ENCODE measurements at places on chromosomes 7 and 10.

DNA sequence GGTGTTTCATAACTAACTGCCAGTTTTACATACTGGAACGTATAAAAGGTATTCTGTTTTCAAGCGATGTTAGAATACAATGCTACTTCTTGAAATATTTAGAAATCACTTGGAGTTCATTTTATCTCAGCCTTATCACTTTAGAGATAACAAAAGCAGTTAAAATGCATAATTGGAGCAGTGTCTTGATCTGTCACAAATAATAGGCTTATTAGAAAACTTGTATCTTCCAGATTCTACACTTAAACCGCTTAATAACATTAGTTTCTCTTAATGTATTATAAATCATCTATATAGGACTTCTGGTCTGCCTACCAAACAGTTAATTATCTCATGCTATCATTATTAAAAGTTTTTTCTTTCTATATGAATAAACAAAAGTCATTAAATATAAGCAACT lies 104.4 kb downstream of the TAF3 start:
- no peak for DNase-seq

DNA sequence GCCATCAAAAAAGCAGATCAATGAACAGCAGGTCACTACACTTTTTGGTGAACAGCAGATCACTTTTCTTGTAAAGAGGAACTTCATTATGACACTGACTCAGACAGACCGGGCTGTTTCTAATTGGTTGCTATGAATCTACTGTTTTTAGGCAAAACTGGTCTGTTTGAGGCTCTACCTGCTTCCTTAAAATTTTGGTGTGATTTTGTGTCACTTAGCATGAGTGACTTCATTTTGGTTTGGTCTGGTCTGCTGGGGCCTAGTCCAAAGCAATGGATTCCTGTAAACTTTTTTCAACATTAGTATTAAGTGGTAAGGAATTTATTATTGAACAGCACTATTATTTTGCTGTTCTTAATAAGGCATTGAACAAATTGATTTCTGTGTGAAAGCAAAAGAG lies 41.8 kb upstream of the C10orf71 start:
- DNase-seq = no peak

DNA sequence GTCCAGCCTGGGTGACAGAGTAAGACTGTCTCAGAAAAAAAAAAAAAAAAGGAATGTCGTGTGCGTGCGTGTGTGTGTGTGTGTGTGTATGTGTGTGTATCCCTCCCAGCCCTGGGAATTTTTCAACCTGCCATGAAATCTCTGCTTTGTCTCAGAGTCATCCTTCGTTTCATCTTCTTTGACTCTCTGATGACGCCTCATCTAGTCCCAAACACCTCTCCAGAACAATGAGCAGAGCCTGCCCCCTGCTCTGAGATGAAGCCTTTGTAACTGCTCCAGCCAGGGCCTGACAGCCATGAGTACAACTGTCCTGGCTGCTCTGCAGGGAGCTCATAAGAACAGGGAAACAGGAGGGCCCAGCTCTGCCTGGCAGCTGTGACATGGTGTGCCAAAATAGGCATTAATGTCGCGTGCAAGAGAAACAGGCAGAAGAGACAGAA lies 149.5 kb downstream of the FAM107B start:
- no peak for DNase-seq

- peak; percentile 32 for DNase-seq
Observed at GRCh38 chr10:108789919-108790318, 1133.4 kb downstream of the XPNPEP1 start.

- peak; percentile 24 for DNase-seq
Observed at GRCh38 chr7:12729112-12729511, 41.7 kb downstream of the ARL4A start.

DNA sequence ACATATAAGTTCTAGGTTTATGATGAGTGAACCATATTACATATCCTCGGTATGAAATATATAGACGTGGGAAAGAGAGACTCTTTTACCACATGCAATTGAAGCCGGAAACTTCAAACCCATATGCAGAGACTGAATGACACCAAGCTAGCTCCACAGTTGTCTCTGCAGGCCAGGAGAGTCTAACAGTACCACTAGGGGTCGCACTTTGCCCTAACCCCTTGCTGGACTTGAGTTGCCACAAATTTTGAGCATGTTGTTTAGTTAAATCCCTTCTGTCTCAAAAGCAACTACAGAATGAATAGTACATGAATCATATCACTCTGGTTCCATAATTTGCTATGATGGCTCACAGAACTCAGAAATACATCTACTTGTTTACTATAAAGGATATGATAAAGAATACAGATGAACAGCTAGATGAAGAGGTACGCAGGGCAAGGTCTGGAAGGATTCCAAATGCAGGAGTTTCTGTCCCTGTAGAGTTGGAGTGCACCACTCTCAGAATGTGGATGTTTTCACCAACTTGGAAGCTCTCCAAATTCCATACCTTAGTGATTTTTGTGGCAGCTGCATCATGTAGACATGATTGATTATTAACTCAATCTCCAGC lies 112.4 kb upstream of the YAE1 start:
- DNase-seq = peak; percentile 59

DNA sequence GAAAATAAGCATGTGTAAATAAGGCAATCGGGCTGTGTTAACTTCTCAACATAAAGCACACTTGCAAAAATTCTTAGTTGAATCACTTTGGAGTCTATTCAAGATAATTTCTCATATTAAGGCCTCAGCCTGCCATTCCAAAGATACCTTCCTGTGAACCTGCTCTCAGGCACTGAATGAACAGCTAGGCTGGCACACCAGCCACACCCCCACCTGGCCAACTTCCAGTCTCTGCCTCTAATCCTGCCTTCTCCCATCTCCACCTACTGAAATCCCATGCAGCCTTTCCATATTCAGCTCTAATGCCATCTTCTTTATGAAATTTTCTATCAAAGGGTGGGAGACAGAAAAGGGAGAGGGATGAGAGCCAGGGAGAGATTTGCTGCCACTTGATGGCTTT lies 17.1 kb upstream of the MACROH2A2 start:
- no peak for DNase-seq

- DNase-seq = no peak
Observed at GRCh38 chr10:108049668-108050067, 885.2 kb upstream of the SORCS1 start.

- DNase-seq = no peak
Observed at GRCh38 chr7:13794581-13794980, 194.9 kb downstream of the ETV1 start.

DNA sequence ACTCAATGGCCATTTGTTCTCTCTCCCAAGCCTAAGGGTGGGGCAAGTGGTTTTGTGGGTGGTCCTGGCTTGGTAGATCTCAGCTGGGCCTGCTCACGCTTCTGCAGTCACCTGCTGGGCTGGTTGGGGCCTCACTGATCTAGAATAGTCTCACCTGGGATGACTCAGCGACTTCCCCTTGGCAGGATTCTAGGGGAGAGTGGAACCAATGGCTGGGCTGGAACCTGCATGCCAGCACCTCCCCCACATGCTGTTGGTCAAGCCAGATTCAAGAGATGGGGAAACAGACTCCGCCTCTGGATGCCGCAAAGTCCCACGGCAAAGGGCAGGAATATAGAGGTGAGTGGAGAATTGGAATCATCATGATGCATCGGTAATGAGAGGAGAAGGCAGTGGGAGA lies 292.9 kb upstream of the NPVF start:
- no peak for DNase-seq

GRCh38 chr7:77819021-77819420 lies 20.4 kb downstream of the PHTF2 start:
- DNase-seq = no peak

DNA sequence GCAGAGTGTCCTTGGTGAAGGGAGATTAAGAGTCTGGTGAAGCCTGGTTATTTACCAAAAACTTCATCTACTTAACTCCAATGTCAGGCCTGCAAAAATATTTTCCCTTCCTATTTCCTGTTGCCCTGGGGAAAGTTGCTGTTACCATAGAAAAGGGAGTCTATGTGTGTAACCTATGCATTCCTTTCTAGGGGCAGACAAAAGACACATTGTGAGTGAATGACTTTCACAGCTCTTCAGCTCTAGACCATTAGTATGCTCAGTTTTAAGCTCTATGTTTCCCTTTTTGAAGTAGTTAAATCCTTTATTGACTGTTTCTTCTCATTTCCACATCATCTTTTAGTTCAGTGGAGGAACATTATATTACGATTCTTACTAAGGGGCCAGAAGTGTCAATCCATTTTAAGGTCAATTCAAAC lies 45.6 kb upstream of the SGCE start:
- DNase-seq = peak; percentile 26

DNA sequence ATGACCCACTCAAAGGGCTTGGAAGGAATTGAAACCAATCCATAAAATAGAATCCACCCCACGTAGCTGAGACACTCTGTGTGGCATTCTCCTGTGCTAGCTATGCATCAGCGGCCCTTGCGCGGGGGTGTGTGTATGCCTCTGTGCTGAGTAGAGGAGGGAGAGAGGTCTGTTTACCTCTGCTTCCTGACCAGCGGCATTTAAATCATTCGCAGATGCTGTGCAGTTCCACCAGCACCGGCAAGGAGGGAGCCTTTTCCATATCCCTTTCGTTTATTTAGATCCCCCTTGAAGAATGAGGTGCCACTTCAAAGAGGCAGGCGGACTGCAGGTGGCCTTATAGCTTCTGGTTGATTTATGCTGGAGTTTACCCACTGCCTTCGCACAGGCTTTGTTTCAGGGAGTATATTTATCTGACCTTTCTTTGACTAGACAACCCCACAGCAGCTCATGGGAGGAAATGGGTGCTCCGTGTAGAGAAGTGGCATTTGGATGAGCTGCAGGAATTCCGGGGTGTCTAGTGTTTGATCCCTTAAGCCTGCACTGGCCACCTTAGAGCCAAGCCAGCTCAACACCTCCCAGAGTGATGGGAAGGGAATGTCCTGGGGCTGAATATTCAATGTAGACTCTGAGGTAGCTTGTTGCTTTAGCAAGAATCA lies 11.4 kb downstream of the C10orf53 start:
- DNase-seq = no peak

GRCh38 chr7:133112976-133113375 lies 31.1 kb upstream of the CHCHD3 start:
- no peak for DNase-seq

- DNase-seq = no peak
Observed at GRCh38 chr7:14851610-14852009, 50.9 kb downstream of the DGKB start.

GRCh38 chr7:150829426-150829825 lies 22.9 kb upstream of the AOC1 start:
- no peak for DNase-seq

DNA sequence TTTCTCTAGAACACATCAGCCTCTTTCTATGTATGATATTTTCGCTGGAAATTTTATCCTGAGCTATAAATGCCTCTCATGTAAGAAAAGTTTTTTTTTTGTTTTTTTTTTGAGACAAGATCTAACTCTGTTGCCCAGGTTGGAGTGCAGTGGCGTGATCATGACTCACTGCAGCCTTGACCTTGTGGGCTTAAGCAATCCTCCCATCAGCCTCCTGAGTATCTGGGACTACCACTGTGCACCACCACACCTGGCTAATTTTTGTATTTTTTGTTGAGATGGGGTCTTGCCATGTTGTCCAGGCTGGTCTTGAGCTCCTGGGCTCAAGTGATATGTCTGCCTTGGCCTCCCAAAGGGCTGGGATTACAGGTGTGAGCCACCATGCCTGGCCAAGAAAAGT lies 80.4 kb downstream of the ADK start:
- DNase-seq = no peak

GRCh38 chr10:85601526-85601925 lies 765.1 kb downstream of the GRID1 start:
- no peak for DNase-seq

DNA sequence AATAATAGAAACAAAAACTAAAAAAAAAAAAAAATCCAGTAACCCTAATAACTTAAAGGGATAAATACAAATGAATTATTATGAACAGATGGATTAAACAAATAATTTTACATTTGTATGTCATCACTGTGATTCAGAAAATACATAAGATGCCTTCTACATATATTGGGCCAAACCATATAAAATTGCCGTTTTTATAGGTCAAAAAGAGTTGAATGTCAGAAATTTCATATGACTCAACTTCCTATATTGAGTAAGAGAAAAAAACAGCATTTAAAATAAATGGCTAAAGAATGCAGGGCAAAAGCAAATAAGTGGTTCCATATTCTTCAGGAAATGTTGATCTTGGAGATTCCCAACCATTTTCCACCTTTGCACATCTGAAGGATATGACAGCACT lies 9.4 kb downstream of the SLC35B4 start:
- DNase-seq = no peak

DNA sequence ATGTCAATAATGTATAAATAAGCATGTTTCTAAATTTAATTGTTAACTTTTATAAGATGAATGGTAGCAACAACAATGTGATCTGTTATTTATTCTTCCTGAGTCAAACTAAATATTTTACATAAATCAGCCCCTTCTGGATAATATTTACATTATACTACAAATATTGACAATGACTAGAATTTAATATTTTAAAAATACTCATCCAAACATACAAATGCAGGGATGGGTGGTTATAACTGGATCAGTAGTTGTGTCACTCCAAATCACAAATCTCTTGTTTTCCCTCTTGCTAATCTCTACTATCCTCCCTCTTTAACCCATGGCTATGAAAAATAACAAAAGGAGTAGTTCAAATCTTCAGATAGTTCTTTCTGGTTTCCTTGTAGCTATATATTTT lies 407.0 kb downstream of the HTR7 start:
- no peak for DNase-seq

GRCh38 chr7:66693331-66693730 lies 47.2 kb upstream of the RABGEF1 start:
- no peak for DNase-seq

- DNase-seq = peak; percentile 41
Observed at GRCh38 chr7:92751902-92752901, 84.2 kb downstream of the CDK6 start.

GRCh38 chr7:44235582-44236332 lies 35.0 kb downstream of the YKT6 start:
- DNase-seq = no peak

DNA sequence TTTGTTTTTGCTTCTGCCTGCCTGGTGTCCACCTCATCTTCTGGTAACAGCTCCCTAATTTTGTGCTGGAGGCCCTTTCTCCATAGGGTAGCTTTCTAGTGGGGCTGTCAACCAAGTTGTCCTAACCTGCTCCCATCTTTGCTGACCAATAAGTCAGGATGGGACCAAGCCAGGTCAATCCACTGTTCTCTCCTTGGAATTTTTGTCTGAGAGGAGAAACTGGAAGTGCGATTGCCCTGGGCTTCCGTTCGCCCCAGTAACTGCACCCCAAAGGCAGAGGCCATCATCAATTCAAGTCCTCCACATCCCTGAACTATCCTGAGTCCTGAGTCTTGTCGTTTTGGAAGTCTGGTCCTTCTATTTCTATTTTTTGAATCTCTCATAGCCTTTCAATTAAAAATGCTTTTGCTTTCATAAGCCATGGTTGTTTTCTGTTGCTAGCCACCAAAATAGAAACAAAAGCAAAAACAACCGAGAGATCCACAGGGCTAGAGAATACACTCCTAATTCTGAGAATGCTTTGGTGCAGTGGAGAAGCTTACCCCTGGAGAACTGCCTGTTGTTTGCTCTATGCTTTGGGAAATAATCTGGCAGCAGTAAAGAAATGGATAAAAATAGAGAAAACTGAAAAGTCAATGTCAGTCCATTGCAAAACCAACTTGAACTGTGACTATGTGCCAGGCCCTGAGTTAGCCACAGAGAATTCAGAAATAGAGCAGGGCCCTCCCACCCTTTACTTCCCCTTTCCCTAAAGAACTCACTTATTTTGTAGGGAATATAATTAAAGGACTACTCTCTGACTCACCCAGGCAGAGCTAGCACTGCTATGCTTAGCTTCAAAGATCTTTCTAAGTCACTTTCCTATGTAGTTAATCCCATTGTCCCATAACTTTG lies 368.1 kb downstream of the CXCL12 start:
- no peak for DNase-seq

- peak; percentile 78 for DNase-seq
Observed at GRCh38 chr10:70903262-70903921, 15.0 kb upstream of the PCBD1 start.
